ENCODE measurements at places on chromosomes 11 and 22. TPM values are rescaled to one million over a fixed set of nuclear protein-coding genes. Genes with fewer than 3 reads are reported as not detected.

GRCh38 chr11:126743628-126744027, 256.9 kb downstream of the KIRREL3 start:
- DNase-seq: no peak

Gene CLCF1
- 1.5 TPM for total RNA-seq

GRCh38 chr11:15615398-15616096, 500.8 kb downstream of the INSC start:
- no peak for DNase-seq

Gene OR8G1
- total RNA-seq: not detected

- DNase-seq: no peak
These were observed 46.4 kb upstream of the ARHGAP42 start for GRCh38 chr11:100640646-100641045.

Gene MS4A10
- total RNA-seq: not detected

- DNase-seq: no peak
These were observed 24.8 kb downstream of the CTNND1 start for GRCh38 chr11:57786436-57786835.

GRCh38 chr22:44363013-44363979, 50.5 kb upstream of the SHISAL1 start:
- DNase-seq: peak; percentile 99

Gene GSTT2B
- total RNA-seq: 4.9 TPM

Measured in fibroblast of the aortic adventitia (primary cell).